Bone marrow (tissue), 2 donors: ENCODE measurements at places on chromosomes 7 and 10.

DNA sequence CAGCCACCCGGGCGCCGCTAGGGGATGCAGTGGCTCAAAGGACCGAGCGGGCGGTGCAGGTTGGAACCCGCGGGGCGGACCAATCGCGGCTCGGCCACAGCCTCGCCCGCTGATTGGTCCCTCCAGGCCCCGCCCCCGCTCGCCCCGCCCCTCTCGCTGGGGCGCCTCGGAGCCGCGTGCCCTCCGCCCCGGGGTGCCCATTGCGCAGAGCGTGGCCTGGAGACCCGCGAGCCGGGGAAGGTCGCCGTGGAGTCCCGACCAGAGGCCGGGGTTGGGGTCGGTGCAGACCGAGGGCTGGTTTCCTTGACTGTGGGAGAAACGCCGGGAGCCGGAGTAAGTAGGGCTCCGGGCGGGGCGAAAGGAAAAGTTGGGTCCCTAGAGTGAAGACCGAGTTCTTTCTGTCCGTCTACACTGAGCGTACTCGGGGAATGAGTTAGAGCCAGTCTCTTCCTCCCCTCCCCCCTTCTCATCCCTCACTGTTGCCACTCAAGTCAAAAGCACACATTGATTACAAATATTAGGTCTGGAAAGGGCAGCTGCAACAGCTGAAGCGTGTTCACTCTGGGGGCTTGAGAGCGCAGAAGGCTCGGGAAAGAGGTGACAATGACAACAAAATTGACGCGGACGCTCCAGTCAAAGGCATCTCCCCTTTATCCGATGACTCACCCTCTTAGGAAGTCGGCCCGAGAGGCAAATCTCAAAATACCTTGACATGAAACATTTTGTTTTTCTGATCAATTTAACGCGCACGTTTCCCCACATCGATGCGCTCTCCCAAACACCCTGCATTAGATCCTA, 843 bp upstream of the GATA3 start:
- no peak for DNase-seq

- no peak for DNase-seq
These were observed 35.7 kb upstream of the EEPD1 start for GRCh38 chr7:36117203-36117840.

GRCh38 chr10:76150876-76151288, 719.5 kb downstream of the LRMDA start:
- no peak for DNase-seq

- DNase-seq: no peak
These were observed 17.7 kb upstream of the NKX6-2 start for GRCh38 chr10:132803416-132804210.

DNA sequence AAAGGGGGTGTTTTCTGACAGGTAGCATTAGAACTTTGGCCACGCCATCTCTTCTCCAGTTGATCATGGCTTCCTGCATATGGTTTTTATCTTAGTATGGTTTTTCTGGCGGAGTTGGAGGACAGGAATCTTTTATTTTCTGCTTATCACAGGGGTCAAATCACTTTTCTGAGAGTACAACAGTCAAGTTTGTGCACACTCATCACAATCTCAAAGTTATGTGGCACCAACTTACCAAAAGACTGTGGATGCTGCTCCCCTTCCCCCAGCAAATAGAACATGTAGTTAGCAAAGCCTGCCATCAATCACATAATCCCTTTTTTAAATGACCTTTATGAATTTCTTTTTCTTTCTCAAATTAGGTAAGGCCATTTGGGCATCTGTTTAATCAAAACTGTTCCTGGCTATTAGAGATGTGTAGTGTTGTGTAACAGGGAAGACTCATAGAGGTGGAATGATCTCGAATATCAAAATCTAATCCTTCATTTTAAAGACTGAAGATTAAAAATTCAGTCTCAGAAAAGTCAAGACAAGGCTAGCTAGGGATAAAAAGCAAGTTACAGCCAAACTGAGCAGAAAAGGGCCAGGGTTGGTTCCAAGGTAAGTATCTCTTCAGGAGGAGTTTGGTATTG, 3.8 kb upstream of the CH25H start:
- no peak for DNase-seq

DNA sequence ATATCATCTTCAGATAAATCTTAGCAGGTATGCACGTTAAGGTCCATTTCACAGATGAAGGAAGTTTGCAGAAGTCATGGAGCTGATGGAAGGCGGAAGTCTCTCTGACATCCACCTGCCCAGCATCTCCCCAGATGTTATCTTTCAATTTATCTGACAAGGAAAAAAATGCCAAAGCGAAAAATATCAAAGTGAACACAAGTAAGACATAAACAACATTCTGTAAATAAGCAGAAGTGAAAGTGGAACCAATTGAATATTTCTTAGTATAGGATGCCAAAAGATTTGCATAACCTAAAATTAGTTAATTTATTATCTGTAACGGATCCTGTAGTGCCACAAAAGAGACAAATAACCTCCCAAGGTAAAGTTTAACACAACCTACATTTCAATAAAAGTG, 73.6 kb upstream of the NEBL start:
- DNase-seq: no peak

GRCh38 chr7:152967958-152968357, 208.4 kb downstream of the ACTR3B start:
- no peak for DNase-seq

DNA sequence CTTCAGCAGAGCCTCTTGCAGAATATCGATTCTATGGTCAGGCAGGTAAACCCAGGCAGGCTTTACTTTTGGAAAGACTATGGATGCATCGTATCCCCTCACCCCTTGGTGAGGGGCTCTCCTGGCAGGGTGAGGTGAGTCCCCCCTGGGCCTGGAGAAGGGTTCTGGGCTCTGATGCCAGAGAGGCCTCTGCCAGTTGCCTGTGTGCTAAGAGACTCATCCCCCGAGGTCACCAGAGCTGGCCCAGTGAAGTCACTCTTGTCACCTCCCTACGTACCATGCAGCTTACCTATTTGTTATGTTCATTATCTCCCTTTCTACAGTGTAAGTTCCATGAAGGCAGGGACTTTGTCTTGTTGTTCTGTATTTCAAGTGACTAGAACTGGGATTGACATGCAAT, 51.3 kb downstream of the TSPAN15 start:
- no peak for DNase-seq

GRCh38 chr10:71889388-71889987, 38.4 kb upstream of the PSAP start:
- no peak for DNase-seq

- DNase-seq: peak; percentile 24
These were observed 23.8 kb upstream of the PIK3AP1 start for GRCh38 chr10:96743988-96744585.

- no peak for DNase-seq
These were observed 75.8 kb downstream of the ZNF92 start for GRCh38 chr7:65449505-65449852.

DNA sequence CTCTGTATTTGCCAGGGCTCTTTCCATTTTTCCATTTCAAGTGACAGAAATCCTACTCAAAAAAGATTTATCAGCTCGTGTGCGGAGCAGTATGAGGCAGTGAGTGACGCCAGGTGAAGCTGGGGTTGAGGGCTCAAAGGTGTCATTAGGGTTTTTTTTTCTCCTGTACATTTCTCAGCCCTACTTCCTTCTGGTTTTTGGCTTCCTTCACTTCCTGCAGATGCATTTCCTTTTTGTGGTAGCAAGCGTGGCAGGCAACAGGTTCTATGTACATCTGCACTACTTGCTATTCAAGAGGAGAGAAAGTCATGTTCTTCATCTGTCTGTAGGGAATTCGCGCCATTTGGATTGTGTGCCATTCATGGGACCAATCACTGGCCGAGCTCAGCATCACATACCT, 52.8 kb upstream of the AOAH start:
- no peak for DNase-seq

DNA sequence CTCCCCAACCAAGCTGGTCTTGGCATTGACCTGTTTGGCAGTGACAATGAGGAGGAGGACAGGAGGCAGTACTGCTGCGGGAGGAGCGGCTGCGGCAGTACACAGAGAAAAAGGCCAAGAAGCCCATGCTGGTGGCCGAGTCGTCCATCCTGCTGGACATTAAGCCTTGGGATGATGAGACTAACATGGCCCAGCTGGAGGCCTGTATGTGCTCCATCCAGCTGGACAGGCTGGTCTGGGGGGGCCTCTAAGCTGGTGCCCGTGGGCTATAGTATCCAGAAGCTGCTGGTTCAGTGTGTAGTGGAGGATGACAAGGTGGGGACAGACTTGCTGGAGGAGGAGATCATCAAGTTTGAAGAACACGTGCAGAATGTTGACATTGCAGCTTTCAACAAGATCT, 39.1 kb upstream of the ZNF273 start:
- no peak for DNase-seq

GRCh38 chr10:102775935-102776669, 32.4 kb downstream of the WBP1L start:
- DNase-seq: no peak

DNA sequence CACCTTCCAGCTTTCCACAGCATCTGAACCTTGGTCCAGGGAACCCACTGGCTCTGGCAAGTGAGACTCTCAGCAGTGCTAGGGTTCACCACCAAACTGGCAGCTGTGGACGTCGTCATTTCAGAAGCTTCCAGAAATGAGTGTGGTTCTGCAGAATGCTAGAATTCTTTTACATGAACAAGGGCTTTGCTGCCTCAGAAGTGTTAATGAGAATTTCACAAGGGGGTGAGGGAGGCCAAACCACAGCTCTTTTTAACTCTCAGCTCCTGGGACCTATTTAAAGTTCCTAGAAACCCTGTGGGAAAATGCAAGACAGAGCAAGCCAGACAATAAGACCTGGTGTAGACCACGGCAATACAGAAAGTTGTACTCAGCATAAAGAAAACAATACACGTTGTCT, 129.3 kb upstream of the BET1 start:
- no peak for DNase-seq

DNA sequence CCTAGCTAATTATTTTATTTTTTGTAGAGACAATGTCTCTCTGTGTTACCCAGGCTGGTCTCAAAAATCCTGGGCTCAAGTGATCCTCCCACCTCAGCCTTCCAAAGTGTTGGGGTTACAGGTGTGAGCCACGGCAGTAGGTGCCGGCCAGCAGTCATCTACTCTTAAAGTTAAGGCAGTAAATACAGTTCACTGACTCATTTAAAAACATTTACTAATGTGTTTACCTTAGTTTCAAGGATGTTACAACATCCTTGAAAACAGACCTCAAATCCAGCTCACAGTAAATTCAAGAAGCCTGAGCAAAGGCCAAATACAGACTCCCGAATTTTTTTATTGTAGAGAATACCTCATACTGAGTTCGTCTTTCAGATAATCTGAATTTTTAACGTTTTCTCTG, 29.6 kb upstream of the ABCB4 start:
- no peak for DNase-seq
